ENCODE measurements at places on chromosomes 16 and 17.

DNA sequence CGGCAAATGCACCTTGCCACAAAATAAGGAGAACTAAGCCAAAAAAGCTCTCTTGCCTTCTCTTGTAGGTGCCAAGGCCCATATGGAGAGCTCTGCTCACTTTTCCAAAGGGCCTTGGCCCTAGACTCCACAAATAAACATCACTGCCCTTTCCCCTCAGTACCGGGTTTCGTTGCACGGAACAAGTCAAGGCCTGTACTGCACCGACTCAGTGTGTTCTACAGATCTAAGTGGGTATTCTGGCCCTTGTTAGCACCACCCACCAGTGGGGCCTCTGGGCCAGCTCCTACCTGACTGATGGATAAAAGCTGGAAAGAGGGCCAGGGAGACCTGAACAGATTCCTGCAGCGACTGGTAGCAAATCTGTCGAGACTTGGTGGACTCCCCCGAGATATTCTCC lies 43.7 kb upstream of the GSG1L start:
- DNase-seq: no peak

GRCh38 chr16:50311891-50312501 lies 45.6 kb downstream of the ADCY7 start:
- DNase-seq: no peak

- DNase-seq: no peak
Observed at GRCh38 chr17:42879596-42879985, 21.0 kb upstream of the G6PC1 start.

DNA sequence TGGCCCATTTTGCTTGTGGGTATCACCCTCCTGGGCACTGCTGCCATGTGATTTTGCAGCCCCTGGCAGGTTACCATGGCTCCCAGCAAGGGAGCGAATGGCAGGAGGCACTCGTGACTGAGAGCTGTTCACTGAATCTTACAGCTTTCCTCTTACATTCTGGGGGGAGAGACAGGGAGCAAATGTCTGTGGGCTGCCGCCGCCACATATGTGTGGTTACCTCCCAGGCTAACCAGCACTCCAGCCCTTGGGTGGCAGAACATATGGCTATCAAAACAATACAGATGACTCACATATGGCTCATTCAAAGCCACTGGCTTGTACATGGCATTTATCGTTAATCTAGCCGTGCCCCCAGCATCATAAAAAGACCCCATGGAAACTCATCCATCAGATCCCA lies 19.8 kb downstream of the GTF3C1 start:
- no peak for DNase-seq

DNA sequence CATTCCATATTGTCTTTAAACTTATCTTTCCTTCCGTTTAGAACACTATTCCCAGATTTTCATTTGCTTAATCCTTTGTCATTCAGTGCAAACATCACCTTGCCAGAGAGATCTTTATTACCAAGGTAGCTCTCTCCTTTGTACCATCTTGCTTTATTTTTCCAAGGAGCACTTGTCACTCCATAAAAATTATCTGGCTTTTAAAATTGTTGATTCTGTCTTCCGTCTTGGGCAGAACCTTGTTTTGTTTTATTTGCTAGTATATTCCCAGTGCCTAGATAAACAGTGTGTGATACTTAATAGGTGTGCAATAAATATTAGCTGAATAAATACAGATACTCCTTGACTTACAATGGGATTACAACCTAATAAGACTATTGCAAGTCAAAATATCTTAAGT lies 327.7 kb downstream of the UTP18 start:
- DNase-seq: no peak

GRCh38 chr16:66346221-66346620 lies 20.3 kb upstream of the CDH5 start:
- no peak for DNase-seq

DNA sequence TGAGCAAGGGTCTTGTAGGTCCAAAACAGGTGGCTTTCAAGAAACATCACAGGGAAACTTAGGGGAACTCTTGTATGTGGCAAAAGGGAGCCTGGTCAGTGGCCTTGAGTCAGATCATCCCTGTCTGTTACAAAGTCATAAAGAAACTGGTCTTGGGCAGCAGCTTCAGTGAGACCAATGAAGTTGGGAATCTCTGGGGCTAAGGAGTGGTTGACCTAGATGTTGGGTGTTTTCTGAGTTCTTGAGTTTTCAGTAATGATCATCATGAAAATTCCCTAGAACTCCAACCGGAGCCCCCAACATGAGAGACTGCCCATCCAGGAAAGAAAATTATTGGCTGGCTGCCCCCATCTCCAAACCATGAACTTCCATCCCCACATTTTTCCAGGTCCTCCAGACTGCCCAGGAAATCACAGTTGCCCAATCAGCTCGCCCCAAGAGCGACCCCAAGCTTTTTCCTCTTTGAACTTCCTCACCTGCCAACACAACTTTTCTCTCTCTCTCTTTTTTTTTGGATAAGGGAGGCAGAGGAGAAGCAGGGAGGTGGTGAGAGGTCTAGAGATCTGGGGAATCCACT lies 3.9 kb downstream of the CCR7 start:
- no peak for DNase-seq

- no peak for DNase-seq
Observed at GRCh38 chr17:44356241-44356640, 7.4 kb downstream of the FAM171A2 start.

DNA sequence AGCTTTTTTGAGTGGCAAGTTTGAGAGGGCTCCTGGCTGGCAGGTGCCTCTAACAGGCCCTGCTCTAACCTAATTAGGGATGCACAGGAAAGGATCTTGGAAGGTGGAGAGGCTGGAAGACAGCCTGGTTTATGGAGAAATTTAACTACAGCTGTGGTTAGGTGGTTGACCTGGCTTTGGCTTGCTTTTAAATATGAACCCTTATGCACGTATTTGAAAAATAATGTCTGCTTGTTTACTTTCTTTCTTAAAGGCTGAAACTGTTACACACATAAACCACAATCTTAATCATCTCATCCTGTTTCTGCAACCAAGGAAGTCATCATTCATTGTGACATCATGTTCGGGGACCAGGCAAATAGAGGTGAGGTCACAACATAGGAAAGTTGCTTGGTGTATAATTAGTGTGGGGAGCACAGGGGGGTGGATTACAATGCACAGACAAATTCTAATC lies 23.1 kb upstream of the DHRS13 start:
- DNase-seq: no peak

- DNase-seq: no peak
Observed at GRCh38 chr16:77430360-77430759, 4.5 kb downstream of the ADAMTS18 start.

DNA sequence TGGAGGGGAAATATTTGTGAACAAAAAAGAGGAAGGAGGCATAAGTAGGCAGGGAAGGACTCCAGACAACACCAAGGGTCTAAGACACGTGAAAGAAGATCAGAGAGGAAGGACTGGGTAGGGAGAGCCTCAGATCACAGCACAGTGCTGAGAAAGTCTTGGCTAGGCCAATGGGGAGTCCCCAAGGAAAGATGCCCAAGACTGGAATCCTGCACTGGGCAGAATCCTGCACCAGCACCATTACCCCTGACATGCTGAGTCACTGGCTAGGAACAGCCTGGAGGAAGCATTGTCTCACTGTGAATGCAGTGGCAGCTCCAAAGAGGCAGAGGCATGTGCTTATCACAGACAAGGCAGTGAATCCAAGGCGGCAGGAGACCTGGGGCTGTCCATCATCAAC lies 19.2 kb downstream of the CLEC19A start:
- DNase-seq: no peak

GRCh38 chr17:19544366-19544765 lies 10.7 kb downstream of the SLC47A1 start:
- DNase-seq: no peak

GRCh38 chr16:89052890-89053724 lies 40.5 kb upstream of the ACSF3 start:
- DNase-seq: no peak

DNA sequence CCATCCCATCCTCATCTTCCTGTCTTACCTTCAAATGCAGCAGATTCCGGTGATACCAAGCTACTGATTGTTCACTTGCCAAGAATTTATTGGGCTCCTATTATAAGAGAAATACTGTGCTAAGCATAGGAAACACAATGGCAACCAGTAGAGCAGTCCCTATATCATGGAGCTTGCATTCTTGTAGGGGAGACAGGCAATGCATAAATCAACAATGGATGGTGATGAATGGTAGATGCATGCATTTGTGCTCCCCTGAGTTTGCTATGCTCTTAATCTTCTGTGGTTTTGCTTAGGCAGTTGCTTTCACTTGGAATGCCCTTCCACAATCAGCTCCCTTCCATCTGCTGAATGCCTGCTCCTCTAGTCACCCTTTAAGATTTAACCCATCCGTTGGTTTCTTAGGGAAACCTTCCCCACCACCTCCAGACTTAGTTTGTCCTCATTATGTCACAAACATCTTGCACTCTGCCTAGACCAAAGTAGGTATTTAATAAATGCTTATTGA lies 200.2 kb upstream of the TOX3 start:
- no peak for DNase-seq

GRCh38 chr16:10613785-10614485 lies 33.5 kb upstream of the EMP2 start:
- no peak for DNase-seq

- DNase-seq: no peak
Observed at GRCh38 chr17:64423881-64424280, 25.0 kb upstream of the MILR1 start.

All from stimulated activated CD4-positive, alpha-beta T cell treated with anti-CD3 and anti-CD28 coated beads, Interleukin-12 subunit alpha, Interleukin-12 subunit beta, amount 100 ng/mL, for 4 hours (primary cell).